Thoracic aorta (tissue), 2 donors: ENCODE measurements at places on chromosomes 2 and 18.

GRCh38 chr2:55038428-55038827 is 11.8 kb downstream of the RTN4 start:
- H3K4me1 ChIP-seq = peaks cover 54% of the 10 kb centered on the region
- H3K27me3 ChIP-seq = no peaks in the 10 kb centered on the region
- H3K36me3 ChIP-seq = no peaks in the 10 kb centered on the region
- H3K4me3 ChIP-seq = no peak overlapping the region
- H3K27ac ChIP-seq = no peak overlapping the region

DNA sequence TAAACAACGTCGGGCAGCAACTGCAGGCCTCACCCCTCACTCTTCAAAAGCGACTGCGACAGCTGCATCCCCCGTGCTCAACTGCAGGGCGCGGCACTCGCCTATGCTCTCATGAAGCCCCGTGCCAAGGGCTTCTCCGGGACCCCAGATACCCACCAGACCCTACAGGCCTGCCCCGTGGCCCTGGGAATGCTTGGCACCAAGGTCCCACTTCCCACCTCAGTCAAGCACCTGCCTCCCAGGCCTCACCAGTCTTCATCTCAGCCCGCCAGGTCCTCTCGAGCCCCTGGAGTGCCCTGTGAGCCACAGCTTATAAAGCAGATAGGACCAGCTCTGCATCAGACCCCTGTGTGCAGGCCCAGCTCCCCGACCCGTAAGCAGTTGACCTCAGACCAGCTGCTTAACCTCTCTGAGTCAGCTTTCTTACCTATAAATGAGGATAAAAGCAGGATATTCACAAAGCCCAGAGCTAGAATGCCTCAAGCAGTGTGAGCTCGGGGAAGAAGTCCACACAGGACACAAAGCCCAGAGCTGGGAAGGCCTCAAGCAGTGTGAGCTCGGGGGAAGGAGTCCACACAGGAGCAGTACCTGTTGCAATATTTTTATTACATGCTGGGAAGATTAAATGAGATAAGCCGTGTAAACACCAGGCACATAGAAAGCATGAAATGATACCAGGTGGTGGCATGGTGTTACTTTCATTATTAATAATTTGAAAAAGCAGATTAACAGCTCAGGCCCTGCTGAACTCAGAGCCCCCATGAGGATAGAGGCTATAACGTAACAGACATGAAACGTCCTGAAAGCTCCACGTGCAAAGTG is 96.9 kb downstream of the HDAC4 start:
- H3K4me3 ChIP-seq = no peak overlapping the region
- DNase-seq = no peak
- peaks cover 7% of the 10 kb centered on the region for H3K4me1 ChIP-seq

GRCh38 chr2:74744731-74745515 is 89.0 kb upstream of the HK2 start:
- no peak overlapping the region for H3K4me3 ChIP-seq
- no peaks in the 10 kb centered on the region for H3K27me3 ChIP-seq
- DNase-seq = no peak
- H3K36me3 ChIP-seq = no peaks in the 10 kb centered on the region

DNA sequence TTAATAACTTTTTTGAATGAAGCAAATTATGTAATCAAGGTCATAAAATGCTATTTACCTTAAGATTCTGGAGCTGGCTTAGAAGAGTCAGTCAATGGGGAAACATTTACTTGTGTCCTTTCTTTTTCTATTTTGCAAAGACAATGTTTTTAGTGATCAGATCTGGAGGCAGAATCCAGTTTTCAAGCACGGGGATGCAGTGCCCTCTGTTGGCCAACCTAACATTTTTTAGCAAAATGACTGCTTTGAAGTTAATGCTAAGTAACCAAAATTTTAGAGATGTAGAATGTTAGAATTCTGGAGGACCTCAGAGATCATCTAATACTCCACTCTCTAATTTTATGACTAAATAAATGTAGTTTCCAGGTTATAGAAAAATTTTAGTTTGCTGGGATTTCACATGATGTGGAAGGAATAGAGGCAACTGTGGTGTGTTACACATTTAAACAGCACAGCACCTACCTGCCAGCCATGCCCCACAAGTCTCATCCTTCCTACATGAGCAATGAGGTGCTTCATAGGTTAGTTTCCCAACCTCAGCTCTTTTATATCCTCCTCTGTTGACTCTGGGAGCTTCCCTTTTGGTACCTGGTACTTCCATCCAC is 23.6 kb upstream of the SLC9A4 start:
- H3K4me3 ChIP-seq = no peak overlapping the region
- H3K27me3 ChIP-seq = no peaks in the 10 kb centered on the region
- H3K4me1 ChIP-seq = no peaks in the 10 kb centered on the region
- DNase-seq = no peak
- H3K36me3 ChIP-seq = no peaks in the 10 kb centered on the region

DNA sequence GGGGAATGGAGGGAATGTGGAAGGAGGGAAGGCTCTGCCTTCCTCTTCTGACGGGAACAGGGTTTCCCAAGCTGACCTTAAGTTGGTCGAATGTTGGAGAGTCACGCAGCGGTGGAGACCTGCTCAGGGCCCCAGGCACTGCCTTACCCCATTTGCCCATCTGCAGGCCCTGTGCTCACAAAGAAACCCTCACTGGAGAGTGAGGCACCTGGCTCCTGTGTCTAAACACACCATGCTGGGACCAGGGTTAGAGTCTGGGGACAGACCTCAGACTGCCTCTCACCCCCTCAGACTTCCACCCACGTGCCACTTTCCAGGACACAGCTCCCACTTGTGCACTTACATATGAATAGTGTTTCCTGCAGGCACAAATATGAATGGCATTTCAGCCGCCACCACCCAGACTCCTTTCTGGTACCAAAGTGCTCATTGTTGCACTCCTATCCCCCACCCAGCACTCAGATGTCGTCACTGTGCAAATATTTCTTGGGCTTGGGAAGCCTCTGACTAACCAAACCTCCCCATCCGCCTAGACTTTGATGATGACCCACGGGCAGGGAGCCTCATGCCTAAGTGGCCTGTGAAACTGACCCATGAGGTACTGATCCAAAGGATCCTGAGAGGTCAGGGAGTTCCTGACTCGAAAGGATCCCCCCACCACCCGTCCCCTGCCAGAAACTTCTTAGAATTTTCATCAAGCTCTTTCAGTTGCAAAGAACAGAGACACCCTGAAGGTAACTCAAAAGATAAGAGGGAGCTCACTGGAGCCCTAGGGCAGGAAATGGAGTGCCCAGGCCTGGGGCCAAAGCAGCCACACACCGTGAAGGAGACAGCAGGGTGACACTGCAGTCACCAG is 78.3 kb downstream of the STPG4 start:
- peak overlapping the region; percentile 95 for H3K27ac ChIP-seq
- peak; percentile 72 for DNase-seq
- no peaks in the 10 kb centered on the region for H3K27me3 ChIP-seq

GRCh38 chr2:8580316-8581233 is 101.3 kb upstream of the ID2 start:
- no peak overlapping the region for H3K4me3 ChIP-seq
- H3K36me3 ChIP-seq = no peaks in the 10 kb centered on the region
- H3K27ac ChIP-seq = no peak overlapping the region
- H3K4me1 ChIP-seq = no peaks in the 10 kb centered on the region
- DNase-seq = no peak

DNA sequence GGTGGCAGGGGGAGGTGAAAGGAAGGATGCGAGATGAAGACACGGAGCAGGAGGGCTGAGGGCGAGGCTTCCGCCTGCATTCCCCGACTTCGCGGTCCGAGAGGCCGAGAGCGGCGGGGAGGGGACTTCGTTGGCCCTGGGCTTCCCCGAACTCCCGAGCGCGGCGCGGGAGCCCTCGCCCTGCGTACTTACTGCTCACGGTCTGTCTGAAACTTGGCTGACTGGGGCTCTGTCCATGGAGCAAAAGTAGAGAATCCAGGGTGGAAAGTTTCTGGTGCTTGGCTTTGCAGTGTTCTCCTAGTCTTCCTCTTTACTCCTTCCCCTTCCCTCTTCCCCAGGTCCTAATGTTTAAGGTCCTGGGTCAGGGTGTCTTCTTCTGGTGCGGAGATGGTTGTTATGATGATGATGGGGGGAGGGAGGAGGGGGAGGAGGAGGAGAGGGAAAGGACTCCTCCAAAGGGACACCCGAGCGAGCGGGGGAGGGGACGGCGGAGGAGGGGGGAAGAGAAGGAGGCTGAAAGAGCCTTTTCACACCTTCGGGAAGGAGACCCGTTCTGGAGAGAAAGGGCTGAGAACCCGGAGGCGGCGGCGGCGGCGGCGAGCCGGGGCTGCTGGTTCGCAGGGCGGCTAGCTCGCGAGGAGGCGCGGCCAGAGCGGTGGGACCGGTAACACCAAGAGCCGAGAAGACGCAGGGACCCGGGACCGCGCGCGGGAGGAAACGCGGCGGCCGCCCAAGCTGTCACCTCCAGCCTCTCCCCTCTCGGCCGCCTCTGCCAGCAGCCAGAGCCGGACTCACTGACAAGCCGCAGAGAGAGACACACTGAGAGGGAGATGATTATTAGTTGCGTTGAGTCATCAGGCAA is at the start of gene SATB2:
SATB2 (minus strand) TSS at position 793 of the 862 bp plus-strand sequence. CDS start 1,902 bp downstream, outside the sequence.
- H3K36me3 ChIP-seq = no peaks in the 10 kb centered on the region
- peaks cover 38% of the 10 kb centered on the region for H3K4me1 ChIP-seq
- no peak for DNase-seq
- peak within 1 kb of the TSS; percentile 85 for H3K4me3 ChIP-seq

GRCh38 chr2:75342504-75343175 is 143.3 kb upstream of the TACR1 start:
- no peak overlapping the region for H3K4me3 ChIP-seq
- H3K36me3 ChIP-seq = no peaks in the 10 kb centered on the region
- DNase-seq = no peak
- H3K4me1 ChIP-seq = no peaks in the 10 kb centered on the region
- H3K27me3 ChIP-seq = no peaks in the 10 kb centered on the region

DNA sequence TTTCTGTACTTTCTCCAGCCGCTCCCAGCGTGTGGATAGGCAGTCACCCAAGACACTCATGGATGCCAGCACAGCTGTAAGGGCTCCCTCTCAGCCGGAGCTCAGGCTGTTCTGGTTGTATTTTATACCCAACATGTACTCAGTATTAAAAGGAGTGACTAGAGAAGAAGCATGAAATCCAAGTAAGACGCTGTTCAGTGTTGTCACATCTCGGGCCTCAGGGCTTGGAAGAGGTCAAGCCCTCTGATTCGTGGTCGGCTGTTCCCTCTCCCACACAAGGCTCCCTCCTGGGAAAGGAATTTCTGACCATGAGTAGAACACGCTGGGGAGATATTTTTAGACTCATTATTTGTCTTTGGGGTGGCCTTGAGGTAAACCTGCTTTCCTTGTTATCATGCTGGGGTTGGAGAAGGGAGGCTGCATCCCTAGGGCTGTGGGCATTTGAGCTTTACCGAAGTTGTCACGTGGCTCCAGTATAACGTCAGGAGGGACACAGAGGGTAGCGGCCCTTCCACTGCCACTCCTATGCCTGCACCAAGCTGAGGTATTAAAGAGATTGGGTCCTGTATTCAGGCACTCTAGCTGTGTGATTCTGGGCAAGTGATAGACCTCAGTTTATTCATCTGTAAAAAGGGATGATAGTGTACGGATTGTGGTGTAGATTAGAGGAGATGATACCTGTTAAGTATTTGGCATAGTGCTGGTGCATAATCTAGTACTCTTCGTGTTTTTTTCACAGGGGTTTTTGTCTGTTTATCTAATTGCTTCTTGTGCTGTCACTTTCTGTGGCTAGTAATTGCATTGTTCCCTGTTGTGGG is 34.1 kb downstream of the HK2 start:
- H3K4me3 ChIP-seq = peak overlapping the region; percentile 44
- no peaks in the 10 kb centered on the region for H3K27me3 ChIP-seq
- peak overlapping the region; percentile 59 for H3K27ac ChIP-seq

GRCh38 chr18:78138983-78139496 is 840.6 kb upstream of the SALL3 start:
- no peaks in the 10 kb centered on the region for H3K36me3 ChIP-seq
- no peak overlapping the region for H3K27ac ChIP-seq
- DNase-seq = no peak
- H3K4me3 ChIP-seq = no peak overlapping the region
- no peaks in the 10 kb centered on the region for H3K27me3 ChIP-seq

DNA sequence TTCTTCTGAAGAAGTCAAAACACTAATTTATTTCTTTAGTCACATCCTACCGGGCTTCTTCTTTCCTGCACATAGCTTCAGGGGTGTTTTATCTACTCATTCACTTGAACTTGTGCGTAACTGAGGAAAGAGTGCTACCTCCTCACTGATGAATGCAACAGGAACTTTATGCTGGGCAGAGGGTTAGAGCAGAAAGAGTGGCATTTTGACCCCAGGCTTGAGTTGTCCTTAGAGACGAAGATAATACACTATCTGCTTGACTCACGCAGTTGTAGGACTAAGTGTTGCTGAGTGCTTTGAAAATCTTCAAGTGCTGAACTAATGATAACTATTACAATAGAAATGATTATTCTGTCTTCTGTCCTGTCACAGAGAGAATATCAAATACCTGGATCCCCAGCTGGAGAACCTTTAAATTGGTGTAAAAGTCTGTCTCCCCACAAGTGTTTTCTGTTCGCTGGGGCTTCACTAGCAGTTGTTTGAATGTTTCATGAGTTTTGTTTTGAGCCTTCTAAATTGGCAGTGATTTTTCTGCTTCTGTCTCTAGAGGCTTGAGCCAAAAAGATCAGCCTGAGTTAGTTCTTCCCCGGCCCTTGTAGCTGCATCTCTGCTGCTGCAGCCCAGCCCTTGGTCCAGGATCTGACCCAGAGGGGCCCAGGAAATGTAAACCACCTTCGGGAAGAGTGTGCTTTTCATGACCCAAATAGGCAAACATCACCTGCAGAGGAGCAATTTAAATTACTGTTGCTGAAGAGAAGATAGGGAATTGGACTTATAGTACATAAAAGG is 86.3 kb upstream of the LGALSL start:
- no peaks in the 10 kb centered on the region for H3K36me3 ChIP-seq
- H3K27me3 ChIP-seq = no peaks in the 10 kb centered on the region
- H3K4me3 ChIP-seq = no peak overlapping the region
- no peaks in the 10 kb centered on the region for H3K4me1 ChIP-seq
- H3K27ac ChIP-seq = no peak overlapping the region
